Spinal cord (tissue), 10 donors: ENCODE measurements at places on chromosomes 2 and 18.

DNA sequence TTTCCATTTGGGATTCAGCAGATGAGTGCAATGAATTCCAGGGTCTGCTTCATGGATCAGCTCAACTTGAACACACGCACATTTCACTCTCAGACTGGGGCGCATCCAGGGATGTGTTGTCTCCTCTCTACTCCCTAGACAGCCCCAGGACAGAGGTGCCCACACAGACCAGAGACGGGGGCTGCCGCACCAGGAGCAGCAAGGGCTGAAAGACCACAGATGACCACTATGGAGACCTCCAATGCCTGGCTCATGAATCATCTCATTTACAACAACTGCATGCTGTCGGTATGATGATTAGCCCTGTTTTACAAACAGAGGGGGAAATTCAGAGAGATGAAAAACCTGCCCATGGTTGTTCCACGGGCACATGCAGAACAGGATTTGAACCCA is 63.1 kb downstream of the CYP26B1 start:
- no peak for DNase-seq

GRCh38 chr2:146701183-146701582 is 1143.6 kb upstream of the ACVR2A start:
- DNase-seq: no peak

- no peak for DNase-seq
Measured at GRCh38 chr2:127619877-127620705, 25.9 kb upstream of the GPR17 start.

DNA sequence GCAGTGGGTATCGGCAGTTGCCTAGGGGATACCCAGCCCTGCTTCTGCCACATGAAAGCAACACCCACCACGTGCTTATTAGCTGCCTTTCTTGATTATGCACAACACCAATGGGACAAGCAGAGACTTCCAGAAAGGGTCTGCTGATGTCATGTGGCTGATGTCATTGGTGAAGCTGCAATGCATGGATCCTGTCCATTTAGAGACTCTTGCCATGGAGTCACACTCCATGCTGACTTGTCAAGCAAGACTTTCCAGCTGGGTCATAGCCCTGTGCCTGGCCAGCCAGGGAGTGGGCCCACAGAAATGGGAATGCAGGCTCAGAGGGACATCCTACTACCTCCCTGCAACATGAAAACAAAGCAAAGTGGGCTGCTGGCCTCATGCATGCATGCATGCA is 81.8 kb downstream of the VAPA start:
- no peak for DNase-seq

DNA sequence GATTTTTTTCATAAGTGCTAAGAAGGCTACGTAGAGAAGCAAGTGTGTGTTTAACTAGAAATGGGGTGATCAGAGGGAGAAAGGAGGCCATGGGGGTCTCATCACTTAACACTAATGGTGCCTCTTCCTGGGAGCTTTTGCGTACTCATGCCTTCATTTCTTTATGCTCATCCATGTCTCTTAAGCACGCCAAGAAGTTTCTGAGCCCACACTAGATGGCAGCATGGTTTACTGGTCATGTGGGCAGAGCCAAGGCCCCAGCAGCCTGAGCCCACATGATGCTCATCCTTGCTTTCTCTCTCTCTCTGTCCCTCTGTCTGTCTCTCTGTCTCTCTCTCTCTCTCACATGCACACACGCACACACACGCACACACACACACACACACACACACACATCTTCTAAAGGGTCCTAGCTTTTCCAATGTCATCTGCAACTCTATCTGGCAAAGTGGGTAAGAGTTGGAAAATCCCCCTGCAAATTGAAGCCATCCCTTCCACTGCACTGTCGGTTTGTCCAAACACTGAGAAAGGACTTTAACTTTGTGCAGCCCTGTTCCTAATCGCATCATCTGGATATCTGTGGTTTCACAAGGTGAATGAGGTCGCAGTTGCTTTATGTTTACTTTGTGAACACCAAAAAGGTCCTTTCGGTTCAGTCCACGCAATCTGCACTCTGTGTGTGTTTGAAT is 137.1 kb upstream of the CCDC68 start:
- DNase-seq: peak; percentile 68

- DNase-seq: no peak
Measured at GRCh38 chr2:240512109-240512485, 45.7 kb downstream of the ANKMY1 start.

- no peak for DNase-seq
Measured at GRCh38 chr2:97664636-97664970, 759 bp upstream of the ACTR1B start.

GRCh38 chr2:74007121-74007520 is 22.4 kb downstream of the TET3 start:
- DNase-seq: no peak

DNA sequence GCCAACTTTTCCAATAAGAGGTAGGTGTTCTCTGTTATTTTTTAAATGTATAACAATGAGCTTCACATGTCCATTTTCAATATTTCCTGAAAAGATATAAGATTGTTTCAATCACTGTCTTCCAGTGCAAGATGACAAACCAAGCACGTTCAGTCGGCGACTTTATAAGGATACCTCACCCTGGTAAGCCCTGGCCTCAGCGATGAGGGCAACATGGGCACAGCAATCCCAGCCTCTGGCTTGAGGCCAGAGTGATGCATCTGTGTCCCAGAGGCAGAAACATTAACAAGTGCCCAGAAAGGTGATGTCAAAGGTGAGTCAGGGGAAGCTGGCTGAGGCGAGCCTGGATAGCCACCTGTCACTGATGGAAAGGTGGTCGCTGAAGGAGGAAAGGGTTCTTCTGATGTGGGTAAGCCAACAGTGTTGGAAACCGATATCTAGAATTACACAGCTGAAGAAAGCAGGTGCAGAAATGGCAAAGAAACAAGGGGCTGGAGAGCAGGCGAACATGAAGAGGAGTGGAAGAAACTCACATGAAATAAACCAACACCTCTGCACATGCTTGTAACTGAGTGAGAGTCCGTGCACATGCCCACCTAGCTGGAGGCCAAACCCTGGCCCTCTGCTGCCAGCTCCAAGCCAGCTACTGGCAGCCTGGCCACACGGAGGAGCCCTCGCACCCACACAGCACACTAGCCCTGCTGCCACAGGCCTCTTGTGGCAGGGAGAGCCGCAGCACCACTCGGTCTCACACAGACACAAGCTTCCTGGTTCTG is 65.5 kb downstream of the FBXO15 start:
- DNase-seq: no peak

GRCh38 chr2:152031747-152032306 is 67.0 kb downstream of the CACNB4 start:
- no peak for DNase-seq

- no peak for DNase-seq
Measured at GRCh38 chr2:147288131-147288530, 556.7 kb upstream of the ACVR2A start.

- DNase-seq: no peak
Measured at GRCh38 chr2:115171751-115172150, 729.3 kb downstream of the DPP10 start.

DNA sequence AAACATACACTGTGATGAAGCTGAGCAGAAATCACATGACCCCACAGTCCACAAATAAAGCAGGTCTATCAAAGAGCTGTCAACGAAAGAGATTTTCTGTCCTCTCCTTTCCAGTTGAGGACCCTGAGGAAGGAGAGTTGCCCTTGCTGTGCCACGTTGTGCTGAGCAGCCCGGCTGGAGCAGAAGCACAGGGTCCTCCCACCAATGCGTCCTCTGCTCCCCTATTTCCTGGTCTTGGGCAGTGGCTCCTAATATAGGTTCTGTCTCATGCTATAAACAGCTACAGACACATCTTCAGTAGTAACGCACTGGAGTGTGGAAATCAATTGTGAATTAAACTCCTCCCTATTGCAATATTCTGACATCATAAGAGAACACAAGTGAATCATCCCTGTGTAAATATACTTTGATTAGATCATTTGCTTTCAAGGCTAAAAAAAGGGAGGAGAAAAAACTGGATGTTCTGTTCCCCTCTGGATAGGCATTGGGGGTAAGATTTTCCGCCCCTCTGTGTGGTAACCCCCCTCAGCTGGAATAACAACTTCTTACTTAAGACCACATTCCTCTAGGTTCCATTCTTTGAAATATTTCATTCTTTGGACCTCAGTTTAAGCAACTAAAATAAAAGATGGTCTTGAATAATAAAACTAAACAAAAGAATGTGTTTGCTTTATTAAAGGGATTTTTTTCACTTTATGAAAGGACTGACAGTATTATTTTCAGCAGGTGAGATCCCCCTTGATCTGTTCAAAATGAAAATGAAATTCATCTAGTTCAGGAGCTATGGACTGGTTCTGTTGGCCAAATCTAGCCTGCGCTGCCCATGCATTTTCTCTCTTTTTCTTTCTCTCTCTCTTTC is 8.3 kb upstream of the RHOB start:
- DNase-seq: no peak

DNA sequence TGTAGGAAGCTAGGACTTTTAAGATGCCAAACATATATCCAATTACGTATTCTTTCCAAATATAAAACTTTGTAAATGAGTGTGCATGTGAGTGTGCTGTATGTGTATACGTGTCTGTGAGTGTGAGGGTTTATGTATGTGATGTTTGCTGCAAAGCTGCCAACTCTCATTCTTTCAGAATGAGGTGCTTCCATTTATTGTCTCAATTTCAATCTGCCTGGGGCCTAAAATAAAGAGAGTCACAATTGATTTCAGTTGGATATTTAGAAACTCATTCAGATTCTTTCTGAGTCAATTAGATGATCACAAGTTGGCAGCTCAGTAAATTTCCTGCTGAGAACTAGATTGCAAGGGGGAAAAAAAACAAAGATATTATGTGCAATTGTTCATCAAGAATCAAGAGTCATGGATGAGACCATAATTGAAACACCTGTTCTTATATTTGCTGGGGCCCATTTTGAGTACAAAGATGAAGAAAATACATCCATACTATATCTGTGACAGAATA is 621.2 kb upstream of the ACVR2A start:
- DNase-seq: no peak

- peak; percentile 75 for DNase-seq
Measured at GRCh38 chr2:176554101-176555048, 285.1 kb downstream of the MTX2 start.

- DNase-seq: peak; percentile 24
Measured at GRCh38 chr2:64203131-64203857, 59.1 kb upstream of the PELI1 start.

DNA sequence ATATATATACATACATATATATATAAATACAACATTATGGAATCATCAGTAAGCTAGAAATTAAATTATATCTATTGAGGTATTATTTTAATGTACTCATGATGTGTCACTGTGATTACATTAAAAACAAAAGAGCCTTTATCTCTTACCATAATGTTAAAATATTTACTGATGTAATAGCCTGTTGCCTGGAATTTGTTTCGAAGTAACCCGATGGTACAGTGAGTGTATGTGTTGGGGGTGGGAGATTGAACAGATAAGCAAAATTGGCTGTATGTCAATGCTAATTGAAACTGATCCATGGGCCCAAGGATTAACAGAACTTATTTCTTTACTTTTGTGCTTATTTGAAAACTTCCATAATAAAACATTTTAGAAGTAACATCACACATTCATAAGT is 1473.2 kb downstream of the LRP1B start:
- no peak for DNase-seq

DNA sequence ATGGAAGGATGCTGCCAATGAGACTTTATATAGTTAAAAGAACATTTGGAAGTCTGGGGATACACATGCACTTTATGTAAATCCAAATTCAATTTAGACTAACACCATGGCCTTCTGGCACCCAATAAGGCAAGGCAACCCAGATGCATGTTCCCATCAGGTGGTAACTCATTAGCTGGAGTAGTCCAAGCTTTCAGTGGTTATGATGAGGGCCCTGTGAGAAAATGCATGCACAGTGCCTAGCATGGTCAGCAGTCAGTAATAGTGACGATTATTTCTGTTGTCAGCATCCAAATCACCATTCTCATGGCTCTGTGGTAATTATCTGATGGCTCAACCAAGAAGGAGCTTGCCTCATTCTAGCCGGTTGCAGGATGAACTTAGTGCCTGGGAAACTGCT is 70.3 kb upstream of the CTLA4 start:
- DNase-seq: no peak

DNA sequence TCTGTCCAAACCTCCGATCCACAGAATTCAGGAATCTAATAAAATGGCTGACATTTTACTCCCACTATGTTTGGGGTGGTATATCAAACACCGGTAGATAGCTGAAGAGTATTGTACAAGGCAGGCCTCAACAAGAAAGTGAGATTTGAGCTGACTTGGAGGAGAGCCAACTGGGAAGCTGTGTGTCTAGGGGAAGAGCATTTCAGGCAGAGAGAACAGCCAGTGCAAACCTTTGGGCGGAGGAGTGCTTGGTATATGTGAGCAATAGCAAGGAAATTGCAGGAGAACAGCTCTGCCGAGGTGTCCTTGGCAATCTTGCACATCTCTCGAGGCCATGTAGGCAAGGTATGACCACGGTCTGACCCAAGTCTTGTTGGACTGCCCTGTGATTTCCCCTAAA is 1.8 kb upstream of the MERTK start:
- DNase-seq: no peak

DNA sequence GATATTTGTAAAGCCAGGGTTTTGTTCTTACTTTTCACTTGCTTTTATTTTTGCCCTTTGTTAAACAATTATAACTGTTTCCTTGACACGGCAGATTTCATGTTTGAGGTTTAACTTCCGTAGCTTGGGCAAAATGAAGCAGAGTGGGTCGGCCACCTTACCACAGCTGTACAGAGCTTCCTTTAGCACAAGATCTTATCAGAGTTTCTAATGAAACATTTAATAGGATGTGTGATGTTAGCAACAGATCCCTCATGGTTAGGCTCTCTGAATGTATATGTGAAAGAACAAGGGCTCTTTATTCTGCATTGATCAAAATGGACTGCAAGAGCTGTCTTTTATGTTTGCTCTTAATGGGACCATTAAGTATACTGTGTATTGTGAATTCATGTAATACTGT is 22.3 kb downstream of the RNF125 start:
- DNase-seq: no peak

- DNase-seq: no peak
Measured at GRCh38 chr2:84816426-84817026, 64.4 kb downstream of the TRABD2A start.

GRCh38 chr2:102301867-102302362 is 9.4 kb upstream of the IL1RL1 start:
- no peak for DNase-seq

DNA sequence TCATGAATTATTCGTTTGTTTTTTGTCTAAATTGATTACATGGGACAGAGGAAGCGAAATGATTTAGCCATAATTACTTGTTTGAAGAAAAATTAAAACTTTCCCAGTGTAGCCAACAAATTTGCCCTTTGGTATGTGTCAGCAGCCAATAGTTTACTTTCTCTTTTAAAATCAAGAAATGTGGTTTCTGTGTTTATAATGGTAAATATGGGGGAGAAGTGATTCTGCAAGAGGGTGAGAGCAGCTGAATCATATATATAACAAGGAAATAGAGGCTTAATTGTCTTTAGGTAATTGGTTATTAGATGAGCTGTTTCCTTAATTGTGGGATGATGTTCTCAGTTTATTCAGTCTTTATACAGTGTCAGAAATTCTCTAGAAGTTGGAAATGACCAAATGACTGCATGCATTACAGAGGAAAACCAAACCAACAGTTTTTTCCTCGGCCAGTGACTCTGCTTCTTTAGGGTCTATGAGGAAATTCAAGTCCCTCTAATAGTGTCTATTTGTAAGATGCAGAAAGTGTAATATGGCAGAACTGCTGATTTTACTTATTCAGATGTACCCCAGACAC is 132.9 kb downstream of the AGPS start:
- DNase-seq: no peak
